ENCODE measurements at places on chromosomes 13 and 19.
A peak's percentile ranks its signal among the peaks of the same experiment; 100 is the strongest.

DNA sequence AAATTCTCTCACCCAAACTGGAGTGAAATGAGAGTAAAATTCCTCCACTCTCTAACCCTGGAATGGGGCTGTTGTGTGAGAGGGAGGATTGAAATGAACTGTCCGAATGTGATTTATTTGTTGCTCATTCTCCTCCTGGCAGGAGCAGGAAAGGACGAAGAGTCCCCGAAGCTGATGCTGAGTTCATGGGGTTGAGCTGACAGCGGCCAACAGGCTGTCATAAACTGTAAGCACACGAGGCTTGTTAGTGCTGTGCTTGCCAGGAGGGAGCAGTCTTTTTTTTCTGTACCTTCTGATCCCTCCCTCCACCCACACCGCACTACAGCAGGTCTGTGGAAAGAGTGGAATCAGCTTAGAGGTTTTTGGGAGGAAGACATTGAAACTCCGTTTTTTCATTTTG, 33.1 kb upstream of the ZNF331 start:
- H3K27ac ChIP-seq = no peak overlapping the region
- H3K4me1 ChIP-seq = no peaks in the 10 kb centered on the region
- no peak for DNase-seq
- no peaks in the 10 kb centered on the region for H3K27me3 ChIP-seq

DNA sequence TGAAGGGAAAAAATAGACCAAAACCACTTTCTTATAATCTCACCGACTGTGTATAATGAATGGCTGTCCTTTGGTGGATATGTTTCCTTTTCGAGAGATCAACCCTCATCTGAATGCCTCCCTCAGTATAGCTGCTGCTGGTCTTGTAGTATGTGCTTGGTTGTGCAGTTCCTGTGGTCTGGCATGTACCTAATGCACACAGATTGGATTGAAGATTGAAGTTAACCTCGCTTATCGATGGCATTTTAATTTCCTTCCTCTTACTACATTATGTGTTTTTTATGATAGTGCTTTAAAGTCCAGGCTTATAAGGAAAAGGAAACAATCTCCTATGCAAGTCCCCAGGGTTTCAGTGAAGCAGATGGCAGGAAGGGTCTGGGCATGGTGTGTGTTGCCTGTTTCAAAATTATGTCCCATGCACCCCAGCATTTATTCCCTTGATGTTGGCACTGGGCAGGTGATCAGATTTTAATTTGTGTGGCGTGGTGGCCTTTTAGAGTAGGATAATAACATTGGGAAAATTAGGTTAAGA, 334.1 kb downstream of the SHISA2 start:
- no peaks in the 10 kb centered on the region for H3K4me1 ChIP-seq
- H3K27ac ChIP-seq = no peak overlapping the region
- DNase-seq = no peak
- H3K36me3 ChIP-seq = no peaks in the 10 kb centered on the region
- H3K4me3 ChIP-seq = no peak overlapping the region

- no peaks in the 10 kb centered on the region for H3K36me3 ChIP-seq
- DNase-seq = peak; percentile 89
- peaks cover 3% of the 10 kb centered on the region for H3K4me1 ChIP-seq
- no peak overlapping the region for H3K27ac ChIP-seq
- no peak overlapping the region for H3K4me3 ChIP-seq
Measured at GRCh38 chr19:40305403-40305802, 20.3 kb upstream of the AKT2 start.

DNA sequence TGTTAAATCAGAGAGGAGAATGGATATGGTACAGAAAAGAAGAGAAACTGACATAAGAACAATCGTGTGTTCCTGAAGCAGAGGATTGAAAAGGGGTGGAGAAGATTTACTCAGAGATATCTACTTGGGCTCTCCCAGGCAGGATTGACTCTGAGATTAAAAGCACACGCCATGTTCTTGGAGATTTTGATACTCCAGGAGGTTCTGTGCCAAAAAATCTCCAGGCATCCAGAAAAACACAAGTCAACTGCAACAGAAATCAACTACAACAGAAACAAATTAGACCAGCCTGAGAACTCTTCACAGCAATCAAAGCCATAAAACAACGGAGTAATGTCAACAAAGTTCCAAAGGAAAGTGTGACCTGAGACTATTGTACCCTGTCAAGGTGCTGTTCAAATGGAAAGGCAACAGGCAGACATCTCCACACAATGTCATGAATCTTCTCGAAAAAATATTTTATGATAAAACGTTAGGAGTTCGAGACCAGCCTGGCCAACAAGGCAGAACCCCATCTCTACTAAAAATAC, 104.2 kb downstream of the UBL3 start:
- no peak for DNase-seq
- H3K27ac ChIP-seq = no peak overlapping the region
- no peaks in the 10 kb centered on the region for H3K4me1 ChIP-seq
- H3K4me3 ChIP-seq = no peak overlapping the region
- no peaks in the 10 kb centered on the region for H3K36me3 ChIP-seq

DNA sequence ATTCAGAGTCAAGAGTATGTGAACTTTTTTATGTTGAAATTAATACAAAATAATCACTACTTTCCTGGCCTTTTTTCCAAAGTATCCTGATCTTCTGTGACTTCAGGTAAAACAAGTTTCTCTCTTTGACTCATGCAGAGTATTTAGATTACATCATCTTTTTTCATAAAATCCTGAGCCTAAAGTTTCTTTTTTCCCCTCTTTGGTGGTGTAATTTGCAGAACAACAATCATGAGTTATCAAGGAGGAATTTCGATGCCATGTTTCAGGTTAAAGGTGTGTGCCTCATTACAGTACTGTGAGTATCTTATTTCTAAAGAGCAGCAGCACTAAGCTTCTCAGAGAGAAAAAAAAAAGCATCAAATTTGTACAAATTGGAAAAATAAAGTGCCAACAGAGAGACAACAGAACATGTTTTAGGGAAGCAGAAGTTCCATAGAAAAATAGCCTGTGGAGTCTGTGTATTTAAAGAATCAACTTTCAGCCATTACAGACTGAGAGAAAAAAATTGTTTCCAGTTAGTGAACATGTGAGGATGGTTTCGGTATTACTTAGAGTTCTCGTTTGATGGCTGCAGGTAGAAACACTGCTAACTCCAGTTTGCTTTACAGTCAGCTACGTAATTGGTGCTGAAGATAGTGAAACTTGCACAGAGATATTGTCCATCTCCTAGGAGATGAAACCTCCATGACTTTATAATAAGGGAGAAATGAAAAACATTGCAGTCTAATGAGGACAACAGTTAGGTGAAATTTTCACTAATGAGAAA, 78.1 kb upstream of the PCDH9 start:
- H3K4me1 ChIP-seq = no peaks in the 10 kb centered on the region
- H3K36me3 ChIP-seq = no peaks in the 10 kb centered on the region
- no peak overlapping the region for H3K4me3 ChIP-seq
- no peaks in the 10 kb centered on the region for H3K27me3 ChIP-seq

GRCh38 chr13:111241006-111241755, 79.3 kb upstream of the TEX29 start:
- peaks cover 42% of the 10 kb centered on the region for H3K36me3 ChIP-seq
- H3K27me3 ChIP-seq = no peaks in the 10 kb centered on the region
- no peak overlapping the region for H3K4me3 ChIP-seq
- DNase-seq = no peak

- DNase-seq = peak; percentile 77
- peaks cover 2% of the 10 kb centered on the region for H3K36me3 ChIP-seq
- H3K27ac ChIP-seq = no peak overlapping the region
- no peak overlapping the region for H3K4me3 ChIP-seq
Measured at GRCh38 chr19:40549007-40549708, 27.5 kb upstream of the SHKBP1 start.

- DNase-seq = no peak
- no peaks in the 10 kb centered on the region for H3K27me3 ChIP-seq
- H3K36me3 ChIP-seq = no peaks in the 10 kb centered on the region
- H3K27ac ChIP-seq = no peak overlapping the region
- H3K4me3 ChIP-seq = no peak overlapping the region
- H3K4me1 ChIP-seq = no peaks in the 10 kb centered on the region
Measured at GRCh38 chr13:66264971-66265370, 965.2 kb downstream of the PCDH9 start.

GRCh38 chr13:107585469-107586180, 629.7 kb downstream of the LIG4 start:
- no peak for DNase-seq
- no peaks in the 10 kb centered on the region for H3K36me3 ChIP-seq
- H3K4me1 ChIP-seq = no peaks in the 10 kb centered on the region
- no peak overlapping the region for H3K27ac ChIP-seq

DNA sequence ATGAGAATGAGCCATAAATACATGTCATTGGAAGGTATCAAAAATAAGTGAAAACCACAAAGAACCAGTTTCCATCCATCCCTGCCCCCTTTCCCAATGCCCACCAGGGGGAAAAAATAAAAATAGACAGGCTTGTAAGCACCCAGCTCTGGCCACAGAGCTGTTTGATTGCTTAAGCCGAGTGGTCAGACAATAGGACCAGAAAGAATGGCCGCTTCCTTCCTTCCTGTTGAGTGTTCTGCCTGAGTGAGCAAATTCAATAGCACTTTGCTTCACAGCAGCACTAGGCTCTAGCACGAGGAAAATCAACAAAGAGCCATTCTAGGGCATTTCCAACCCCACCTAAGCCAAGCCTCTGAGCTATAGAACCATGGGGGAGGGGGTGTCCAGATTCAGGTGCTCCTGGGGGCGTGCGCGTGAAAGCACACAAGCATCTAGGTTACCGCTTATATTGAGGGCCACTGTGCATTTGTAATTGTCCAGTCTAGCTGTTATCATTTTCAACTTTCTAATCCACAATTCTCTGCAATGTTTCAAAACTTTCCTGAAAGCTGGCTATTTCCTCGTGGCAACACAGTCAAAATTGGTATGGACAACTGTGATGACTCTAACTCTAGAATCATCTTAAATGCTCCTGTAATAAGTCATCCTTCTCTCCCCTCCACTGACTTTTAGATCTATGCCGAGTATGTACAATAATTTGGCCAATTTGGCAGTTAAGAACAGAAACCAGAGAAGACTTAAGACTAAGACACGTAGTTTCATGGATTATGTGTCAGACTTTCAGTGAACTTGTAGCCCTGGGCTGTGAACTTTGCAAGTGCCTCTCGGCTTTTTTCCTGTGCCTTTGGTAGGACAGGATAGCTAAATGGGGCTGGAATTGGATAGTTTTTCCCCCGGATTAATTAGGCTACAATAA, 64.3 kb downstream of the SPRY2 start:
- H3K36me3 ChIP-seq = no peaks in the 10 kb centered on the region
- no peaks in the 10 kb centered on the region for H3K27me3 ChIP-seq
- H3K27ac ChIP-seq = no peak overlapping the region
- no peak overlapping the region for H3K4me3 ChIP-seq

- H3K4me3 ChIP-seq = no peak overlapping the region
- peaks cover 14% of the 10 kb centered on the region for H3K4me1 ChIP-seq
- peaks cover 53% of the 10 kb centered on the region for H3K36me3 ChIP-seq
Measured at GRCh38 chr19:10802479-10802878, 33.5 kb downstream of the TMED1 start.

DNA sequence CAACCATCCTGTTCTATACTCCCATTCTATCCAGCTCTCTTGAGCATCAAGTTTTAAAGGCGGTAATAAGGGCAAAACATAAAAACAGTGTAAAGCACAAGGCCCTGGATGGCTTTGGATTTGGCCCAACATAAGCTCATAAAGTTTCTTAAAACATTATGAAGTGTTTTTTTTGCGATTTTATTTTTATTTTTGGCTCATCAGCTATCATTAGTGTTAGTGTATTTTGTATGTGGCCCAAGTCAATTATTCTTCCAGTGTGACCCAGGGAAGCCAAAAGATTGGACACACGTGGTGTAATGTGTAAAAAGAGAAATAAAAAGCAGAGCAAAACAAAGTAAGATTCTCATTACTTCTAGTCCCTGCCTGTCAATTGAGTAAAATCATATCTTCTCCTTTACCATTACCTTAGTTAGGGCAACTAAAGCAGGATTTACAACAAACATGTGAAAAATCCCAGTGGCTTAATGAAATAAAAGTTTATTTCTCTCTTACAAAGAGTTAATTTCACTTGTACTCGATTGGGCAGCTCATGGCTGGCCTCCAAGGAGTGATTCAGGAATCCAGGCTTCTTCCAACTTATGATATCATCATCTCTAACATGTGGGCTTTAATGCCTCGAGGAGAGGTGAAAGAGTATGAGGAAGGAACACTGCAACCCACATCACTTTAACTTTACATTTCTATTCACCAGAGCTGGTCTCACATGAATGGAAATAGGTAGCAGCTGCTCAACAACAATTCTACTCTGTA, 725.2 kb upstream of the SLITRK1 start:
- no peak overlapping the region for H3K4me3 ChIP-seq
- no peaks in the 10 kb centered on the region for H3K36me3 ChIP-seq
- H3K27me3 ChIP-seq = no peaks in the 10 kb centered on the region
- H3K4me1 ChIP-seq = no peaks in the 10 kb centered on the region
- no peak for DNase-seq

DNA sequence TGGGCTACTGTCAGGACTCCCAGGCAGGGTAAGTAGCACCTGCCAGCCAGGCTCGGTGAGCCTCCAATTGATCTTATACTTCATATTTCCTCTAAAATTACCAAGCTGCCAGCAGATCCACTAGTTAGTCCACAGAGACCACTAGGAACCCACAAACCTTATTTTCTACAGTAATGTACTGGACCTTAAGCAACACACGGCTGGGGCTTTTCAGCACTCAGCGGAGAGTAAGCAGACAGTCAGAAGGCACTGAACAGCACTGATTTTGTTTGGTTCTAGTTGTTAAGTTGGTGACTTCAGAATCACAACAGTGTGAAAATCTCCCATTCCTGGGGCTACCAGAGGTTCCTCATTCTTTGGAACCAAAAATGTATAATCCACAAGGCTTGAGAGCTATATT, 56.1 kb downstream of the MRPL57 start:
- DNase-seq = peak; percentile 8
- H3K36me3 ChIP-seq = no peaks in the 10 kb centered on the region
- H3K4me1 ChIP-seq = peaks cover 16% of the 10 kb centered on the region
- peak overlapping the region; percentile 13 for H3K4me3 ChIP-seq
- H3K27ac ChIP-seq = no peak overlapping the region

DNA sequence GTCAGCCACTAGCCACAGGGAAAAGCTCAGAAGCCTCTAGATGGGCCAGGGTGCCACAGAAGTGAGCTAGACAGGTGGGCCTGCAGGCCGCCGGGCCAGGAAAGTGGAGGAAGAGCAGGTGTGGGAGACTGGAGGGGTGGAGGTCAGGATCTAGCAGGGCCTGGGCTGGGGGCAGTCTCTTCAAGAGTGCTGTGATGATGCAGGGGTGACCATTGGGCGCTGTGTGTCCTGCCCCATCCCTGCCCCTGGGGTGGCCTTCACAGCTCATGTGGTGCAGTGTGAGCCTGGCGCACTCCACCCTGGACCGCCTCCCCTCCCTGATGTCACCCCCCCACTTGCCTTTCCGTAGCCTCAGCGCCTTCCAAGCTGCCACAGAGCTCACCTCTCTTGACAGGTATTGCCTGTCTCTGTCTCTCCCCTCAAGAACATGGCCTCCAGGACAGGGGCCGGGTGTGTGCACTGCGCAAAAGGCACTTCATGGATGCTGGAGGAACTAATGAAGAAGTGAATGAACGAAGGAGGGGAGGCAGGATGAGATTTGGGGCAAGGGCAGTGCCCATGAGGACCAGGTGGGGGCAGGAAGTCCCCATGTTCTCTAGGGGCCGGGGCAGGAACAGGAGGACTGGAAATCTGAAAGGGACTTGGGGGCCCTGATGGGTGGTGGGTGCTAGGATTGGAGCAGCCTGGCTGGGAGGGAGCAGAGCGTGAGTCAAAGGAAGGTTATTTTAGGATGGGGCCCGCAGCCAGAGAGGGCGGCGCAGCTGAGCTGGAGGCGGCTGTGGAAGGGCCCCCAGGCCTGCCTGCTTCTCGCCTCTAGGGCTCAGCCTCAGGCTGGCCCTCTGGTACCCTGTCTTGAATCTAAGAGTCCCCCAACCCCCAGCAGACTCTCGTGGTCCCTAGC, 6.6 kb downstream of the SSBP4 start:
- H3K36me3 ChIP-seq = peaks cover 31% of the 10 kb centered on the region
- no peaks in the 10 kb centered on the region for H3K27me3 ChIP-seq
- H3K27ac ChIP-seq = peak overlapping the region; percentile 54
- peaks cover 86% of the 10 kb centered on the region for H3K4me1 ChIP-seq
- H3K4me3 ChIP-seq = no peak overlapping the region
- DNase-seq = no peak

Measured in activated CD8-positive, alpha-beta T cell treated with anti-CD3 and anti-CD28 coated beads, Interleukin-2, amount 10 ng/mL, durations not matched to agents 7 days and 5 days (primary cell).